NCI-H187 treated with DMSO at 0.1 percent for 48 hours (cell line): ENCODE measurements at places on chromosomes 4 and X.

GRCh38 chr4:1928356-1929239 is 57.4 kb downstream of the NSD2 start:
- no peak for DNase-seq

DNA sequence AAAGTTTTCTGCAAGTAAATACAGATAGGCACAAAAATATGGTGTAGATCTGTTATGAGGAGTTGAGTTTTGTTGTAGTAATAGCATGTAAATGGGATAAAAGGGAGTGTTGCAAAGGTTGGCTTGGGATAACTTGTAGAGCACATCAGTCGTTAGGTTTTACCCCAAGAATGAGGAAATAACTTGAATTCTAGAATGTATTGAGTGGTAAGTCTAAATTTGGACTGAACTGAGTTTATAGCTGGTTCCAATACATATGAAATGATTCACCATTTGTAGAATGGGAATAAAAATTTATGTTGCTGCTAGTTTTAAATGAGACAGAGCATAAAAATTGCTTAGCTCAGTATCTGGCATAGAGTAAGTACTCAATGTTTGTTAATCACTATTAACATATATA is 719.2 kb downstream of the FSTL5 start:
- DNase-seq: no peak

- DNase-seq: no peak
Measured at GRCh38 chr4:37241647-37242046, 2.9 kb upstream of the NWD2 start.

- DNase-seq: peak; percentile 6
Measured at GRCh38 chrX:102515975-102516941, at the start of gene TMSB15A. TMSB15A (minus strand) TSS chrX:102516739.

DNA sequence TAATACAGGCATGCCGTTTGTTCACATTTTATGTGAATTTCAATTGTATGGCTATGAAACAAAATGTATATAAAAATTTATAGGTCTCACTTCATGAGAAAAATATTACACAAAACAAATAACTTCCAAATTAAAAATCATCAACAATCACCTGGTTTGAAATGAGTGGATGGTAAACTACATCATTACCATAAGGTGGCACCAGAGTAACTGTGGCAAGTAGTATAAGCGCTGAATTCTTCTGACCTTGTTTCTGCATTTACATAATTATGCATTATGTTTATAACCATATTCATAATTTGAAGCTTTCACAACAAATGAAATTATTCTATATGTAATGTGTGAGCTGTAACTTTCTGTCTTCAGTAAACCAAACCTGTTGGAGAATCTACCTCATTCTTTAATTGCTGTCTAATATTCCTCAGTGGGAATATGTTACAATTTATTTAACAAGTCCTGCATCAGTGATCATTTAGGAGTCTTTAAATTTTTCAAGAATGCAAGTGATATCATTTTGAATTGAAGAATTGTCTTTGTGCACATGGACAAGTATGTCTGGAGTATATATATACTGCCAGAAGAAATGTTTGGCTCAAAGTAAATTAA is 55.2 kb downstream of the MMRN1 start:
- DNase-seq: no peak

- DNase-seq: no peak
Measured at GRCh38 chr4:159429693-159430035, 326.8 kb downstream of the RAPGEF2 start.

- peak; percentile 12 for DNase-seq
Measured at GRCh38 chr4:113052379-113052951, 3.0 kb downstream of the ANK2 start.

GRCh38 chrX:69396916-69397315 is 107.2 kb upstream of the NALF2 start:
- DNase-seq: no peak

- DNase-seq: no peak
Measured at GRCh38 chr4:39877971-39878370, 99.7 kb downstream of the PDS5A start.

DNA sequence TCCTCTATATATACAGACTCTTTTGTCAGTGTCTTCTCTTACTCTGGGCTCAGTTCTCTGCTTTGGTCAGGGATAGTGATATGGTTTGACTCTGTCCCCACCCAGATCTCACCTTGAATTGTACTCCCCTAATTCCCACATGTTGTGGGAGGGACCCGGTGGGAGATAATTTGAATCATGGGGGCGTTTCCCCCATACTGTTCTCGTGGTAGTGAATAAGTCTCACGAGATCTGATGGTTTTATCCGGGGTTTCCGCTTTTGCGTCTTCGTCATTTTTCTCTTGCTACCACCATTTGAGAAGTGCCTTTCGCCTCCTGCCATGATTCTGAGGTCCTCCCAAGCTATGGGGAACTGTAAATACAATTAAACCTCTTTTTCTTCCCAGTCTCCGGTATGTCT is 144.4 kb downstream of the GLUD2 start:
- DNase-seq: no peak

DNA sequence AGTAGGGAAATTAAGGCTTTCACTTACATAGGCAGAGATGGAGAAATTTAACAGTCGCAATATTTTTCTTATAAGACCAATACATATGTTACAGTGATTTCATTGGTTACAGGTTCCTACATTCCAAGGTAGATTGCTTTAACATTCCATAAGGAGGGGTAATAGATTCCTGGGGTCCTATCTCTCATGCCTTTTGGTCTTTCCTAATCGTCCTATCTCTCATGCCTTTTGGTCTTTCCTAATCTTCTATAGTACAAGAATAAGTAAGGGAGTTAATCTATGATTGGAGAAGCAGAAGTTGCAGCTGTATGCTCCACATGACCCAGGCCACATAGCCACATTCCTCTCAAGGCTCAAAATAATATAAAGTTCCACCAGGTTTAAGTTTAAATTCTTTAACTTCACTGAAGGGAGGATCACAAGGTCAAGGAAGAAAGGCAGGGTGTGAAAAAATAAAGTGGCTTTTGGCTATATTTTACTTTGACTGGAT is 285.0 kb upstream of the BOD1L1 start:
- DNase-seq: no peak

DNA sequence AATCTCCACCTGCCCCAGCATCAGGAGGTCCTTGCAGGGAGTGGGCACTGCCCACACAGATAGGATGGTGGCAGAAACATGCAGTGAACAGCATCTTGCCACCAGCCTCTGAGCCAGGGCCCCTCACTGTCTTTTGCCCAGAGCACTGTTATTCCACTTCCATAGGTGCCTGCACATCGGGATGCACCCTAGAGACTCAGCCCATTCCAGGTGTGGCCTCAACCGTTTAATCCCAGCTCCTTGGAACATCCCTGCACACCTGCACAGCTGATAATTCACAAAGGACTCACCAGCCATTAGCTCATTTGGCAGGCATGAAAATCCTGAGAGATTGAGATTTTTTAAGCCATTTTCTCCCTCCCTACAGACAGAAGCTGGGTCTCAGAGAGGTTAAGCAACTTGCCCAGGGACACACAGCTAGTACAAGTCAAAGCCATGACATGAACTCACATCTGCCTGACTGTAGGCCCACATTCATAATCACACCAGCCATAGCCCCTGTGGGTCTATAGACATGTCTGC is 116.3 kb downstream of the EFNB1 start:
- no peak for DNase-seq

DNA sequence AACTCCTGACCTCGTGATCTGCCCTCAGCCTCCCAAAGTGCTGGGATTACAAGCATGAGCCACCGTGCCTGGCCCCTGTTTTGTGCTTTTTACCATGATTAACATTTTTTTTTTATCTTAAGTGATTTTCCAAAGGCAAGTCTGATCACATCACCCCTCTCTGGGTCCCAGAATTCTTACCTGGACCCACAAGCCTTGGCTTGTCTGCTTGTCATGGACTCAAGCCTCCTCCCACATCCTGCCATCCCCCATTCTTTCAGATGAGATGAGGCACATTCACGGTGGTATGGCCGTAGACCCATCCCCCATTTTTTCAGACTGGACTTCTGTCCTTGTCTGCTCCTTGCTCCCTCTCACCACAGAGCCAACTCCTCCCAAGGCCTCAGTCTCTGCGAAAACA is 55.3 kb downstream of the APLN start:
- DNase-seq: no peak

- DNase-seq: no peak
Measured at GRCh38 chr4:10080589-10081217, 35.9 kb downstream of the WDR1 start.

- no peak for DNase-seq
Measured at GRCh38 chr4:6322761-6323566, 53.3 kb downstream of the WFS1 start.

GRCh38 chrX:129678614-129679195 is 23.9 kb upstream of the APLN start:
- no peak for DNase-seq

DNA sequence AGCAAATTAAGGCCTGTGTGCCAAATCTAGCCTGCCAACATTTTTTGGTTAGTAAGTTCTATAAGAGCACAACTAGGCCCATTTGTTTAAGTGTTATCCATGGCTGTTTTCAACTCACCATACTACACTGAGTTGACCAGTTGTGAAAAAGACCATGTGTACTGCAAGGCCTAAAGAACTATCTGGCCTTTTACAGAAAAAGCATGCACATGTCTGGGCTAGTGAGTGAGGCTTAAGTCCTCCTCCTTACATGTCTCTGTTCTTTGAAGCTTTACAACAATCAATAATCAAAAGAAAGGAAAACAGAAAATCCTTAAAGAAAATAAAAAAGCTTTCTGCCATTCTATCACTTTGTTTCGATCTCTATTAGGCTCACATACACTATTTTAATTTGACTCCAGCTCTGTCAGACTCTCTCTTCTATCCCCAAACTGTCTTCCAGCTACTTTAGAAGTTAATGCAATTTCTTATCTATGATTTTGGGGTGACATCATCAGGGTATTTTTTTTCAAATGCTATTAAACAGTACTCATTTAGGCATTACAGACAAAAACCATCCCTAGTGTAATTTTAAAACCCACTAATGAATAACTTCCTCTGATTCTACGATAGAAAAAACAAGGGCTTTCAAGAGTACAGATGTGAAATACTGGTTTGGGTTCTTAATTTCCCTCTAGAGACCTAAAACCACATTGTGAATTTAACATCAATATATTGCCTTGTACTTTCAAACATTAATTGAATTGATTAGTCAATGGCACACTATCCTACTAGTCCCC is 161.8 kb downstream of the MAB21L2 start:
- no peak for DNase-seq

- no peak for DNase-seq
Measured at GRCh38 chr4:129138810-129139496, 43.0 kb downstream of the C4orf33 start.

DNA sequence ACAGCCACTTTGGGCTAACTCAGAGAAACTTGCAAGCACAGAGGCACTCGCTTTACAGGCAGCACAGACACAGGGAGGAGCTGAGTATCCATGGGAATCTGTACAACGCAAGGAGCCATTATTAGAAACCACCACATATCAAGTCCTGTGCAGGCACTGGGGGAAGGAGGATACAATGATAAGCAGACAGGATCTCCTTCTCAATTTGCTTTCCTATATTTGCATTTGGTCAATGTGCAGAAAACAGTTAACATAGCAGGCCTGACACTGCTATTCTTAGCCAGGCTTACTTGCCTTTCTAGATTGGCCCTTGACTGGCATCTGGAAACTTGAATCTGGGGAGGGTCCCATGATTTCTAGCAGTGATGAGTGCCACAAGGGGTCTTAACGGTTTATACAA is 65.8 kb downstream of the TEC start:
- DNase-seq: no peak

- DNase-seq: no peak
Measured at GRCh38 chr4:37188100-37188499, 56.4 kb upstream of the NWD2 start.

- no peak for DNase-seq
Measured at GRCh38 chrX:116607776-116608175, 145.0 kb upstream of the CT83 start.

DNA sequence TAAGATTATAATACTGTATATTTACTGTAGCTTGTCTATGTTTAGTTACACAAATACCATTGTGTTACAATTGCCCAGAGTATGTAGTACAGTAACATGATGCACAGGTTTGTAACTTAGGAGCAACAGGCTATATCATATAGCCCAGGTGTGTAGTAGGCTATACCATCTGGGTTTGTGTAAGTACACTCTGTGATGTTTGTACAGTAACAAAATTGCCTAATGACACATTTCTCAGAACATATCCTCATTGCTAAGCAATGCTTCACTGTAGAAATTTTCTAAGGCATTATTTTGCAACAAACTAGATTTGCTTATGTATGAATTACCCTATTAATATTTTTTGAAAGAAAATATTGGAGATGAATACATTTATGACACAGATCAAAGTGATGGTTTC is 1390.9 kb downstream of the C4orf33 start:
- no peak for DNase-seq

DNA sequence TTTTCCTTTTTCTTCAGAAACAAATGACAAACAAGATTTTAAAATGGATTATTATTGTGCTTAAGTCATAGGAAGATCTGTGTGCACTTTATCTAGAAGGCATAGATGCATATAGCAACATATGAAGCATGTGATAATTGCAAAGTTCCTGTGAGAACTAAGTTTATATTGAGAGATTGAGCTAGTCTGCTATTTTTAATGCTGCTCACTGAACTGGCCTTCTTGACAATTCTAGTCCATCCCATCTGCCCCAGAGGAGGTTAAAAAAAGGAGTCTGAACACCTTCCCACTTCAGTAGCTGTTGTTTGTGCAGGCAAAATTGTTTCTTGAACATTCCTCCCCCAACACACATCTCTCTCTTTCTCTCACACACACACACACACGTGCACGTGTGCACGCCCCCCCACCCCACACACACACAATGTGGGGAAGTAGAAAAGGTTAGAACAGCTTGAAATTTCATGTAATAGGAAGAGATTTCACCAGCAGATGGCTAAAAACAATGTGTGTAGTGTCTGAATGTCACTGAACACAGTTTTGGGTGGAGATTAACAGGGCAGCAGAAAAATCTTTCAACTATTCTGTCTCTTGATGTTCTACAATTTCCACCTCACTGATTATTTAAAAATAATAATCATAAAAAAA is 108.0 kb downstream of the GPM6A start:
- DNase-seq: no peak

DNA sequence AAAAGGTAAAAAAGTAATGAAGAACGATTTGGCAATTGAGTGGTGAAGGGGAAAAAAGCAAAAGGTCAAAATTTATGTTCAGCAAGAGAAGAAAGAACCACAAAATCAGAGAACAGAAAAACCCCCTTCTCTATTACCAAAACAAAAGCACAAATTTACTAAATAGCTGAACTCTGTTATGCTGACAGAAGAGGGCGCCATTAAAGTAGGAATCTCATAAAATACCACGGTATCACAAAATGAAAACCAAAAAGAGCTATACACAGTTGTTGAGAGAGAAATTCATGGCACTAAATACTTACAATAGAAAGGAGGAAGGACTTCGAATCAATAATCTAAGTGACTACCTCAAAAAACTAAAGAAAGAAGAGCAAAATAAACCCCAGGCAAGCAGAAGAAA is 69.6 kb upstream of the CXorf66 start:
- no peak for DNase-seq

GRCh38 chrX:130419263-130419662 is 17.5 kb downstream of the RBMX2 start:
- no peak for DNase-seq
